ENCODE measurements at places on chromosomes 3 and 15. TPM values are rescaled to one million over a fixed set of nuclear protein-coding genes. Genes with fewer than 3 reads are reported as not detected.

The GOLGA8T gene
- not detected for total RNA-seq

The CNTN3 gene
- 7.5 TPM for total RNA-seq

The TRH gene
- total RNA-seq: not detected

The TUSC7 gene
- total RNA-seq: not detected

The ARPC4 gene
- 171 TPM for total RNA-seq

The ARNT2 gene
- total RNA-seq: 4.3 TPM

The GOLGA6L9 gene
- total RNA-seq: 1.0 TPM

The GP5 gene
- not detected for total RNA-seq

The FGD5 gene
- 22.2 TPM for total RNA-seq

The GOLGA8G gene
- not detected for total RNA-seq

The CCDC9B gene
- total RNA-seq: 3.5 TPM

The TMC3 gene
- not detected for total RNA-seq

The TNFAIP8L3 gene
- 4.6 TPM for total RNA-seq

The LDHAL6B gene
- total RNA-seq: not detected

The SEMA6D gene
- 3.7 TPM for total RNA-seq

The GOLGA8O gene
- not detected for total RNA-seq

The MBD4 gene
- 44.9 TPM for total RNA-seq

The USP50 gene
- total RNA-seq: not detected

The CCR9 gene
- total RNA-seq: not detected

The SMARCC1 gene
- total RNA-seq: 26.2 TPM

The PML gene
- total RNA-seq: 54.2 TPM

The SCAANT1 gene
- total RNA-seq: not detected

The CCR5 gene
- not detected for total RNA-seq

The HEG1 gene
- total RNA-seq: 26.7 TPM

The MOBP gene
- total RNA-seq: not detected

The PPP1R14D gene
- total RNA-seq: not detected

The PPM1L gene
- 101 TPM for total RNA-seq

The C2CD4A gene
- not detected for total RNA-seq

The FBXW12 gene
- not detected for total RNA-seq

The CD276 gene
- 127 TPM for total RNA-seq

The RHCG gene
- total RNA-seq: 0.82 TPM

The SNAPC5 gene
- total RNA-seq: 29.7 TPM
